ENCODE measurements at places on chromosomes 12 and 14.

DNA sequence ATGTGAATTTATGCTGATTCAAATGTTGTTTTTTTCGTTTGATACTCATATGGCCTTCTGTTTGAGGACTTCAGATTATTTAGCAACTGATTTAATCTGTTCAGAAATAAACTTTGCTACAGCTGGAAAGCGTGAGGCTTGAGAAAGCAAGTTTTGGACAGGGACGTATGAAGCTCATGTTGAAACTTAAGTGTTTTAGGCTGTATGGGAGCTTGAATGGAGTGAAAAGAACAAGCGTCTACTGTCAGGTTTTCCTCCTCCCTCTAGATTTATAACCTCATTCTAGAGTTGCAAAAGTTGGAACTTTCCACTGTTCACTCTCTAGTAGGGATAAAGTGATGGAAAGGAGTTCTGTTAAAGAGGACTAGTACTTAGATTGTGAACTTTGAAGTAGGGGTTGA, 1.0 kb downstream of the PRPF39 start:
- no peak for DNase-seq

DNA sequence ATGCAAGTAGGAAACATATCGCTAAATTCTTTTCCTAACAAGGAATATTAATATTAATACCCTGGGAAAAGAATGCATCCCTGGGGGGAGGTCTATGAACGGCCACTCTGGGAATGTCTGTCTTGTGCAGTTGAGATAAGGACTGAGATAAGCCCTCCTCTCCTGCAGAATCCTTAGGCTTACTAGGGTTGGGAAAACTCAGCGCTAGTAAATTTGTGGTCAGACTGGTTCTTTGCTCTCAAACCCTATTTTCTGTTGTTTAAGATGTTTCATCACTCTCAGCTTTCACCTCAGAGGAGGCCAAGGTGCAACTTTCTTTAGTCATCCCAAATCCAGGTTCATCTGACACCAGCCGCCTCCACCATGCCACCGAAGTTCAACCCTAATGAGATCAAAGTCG, 11.2 kb upstream of the RESF1 start:
- no peak for DNase-seq

DNA sequence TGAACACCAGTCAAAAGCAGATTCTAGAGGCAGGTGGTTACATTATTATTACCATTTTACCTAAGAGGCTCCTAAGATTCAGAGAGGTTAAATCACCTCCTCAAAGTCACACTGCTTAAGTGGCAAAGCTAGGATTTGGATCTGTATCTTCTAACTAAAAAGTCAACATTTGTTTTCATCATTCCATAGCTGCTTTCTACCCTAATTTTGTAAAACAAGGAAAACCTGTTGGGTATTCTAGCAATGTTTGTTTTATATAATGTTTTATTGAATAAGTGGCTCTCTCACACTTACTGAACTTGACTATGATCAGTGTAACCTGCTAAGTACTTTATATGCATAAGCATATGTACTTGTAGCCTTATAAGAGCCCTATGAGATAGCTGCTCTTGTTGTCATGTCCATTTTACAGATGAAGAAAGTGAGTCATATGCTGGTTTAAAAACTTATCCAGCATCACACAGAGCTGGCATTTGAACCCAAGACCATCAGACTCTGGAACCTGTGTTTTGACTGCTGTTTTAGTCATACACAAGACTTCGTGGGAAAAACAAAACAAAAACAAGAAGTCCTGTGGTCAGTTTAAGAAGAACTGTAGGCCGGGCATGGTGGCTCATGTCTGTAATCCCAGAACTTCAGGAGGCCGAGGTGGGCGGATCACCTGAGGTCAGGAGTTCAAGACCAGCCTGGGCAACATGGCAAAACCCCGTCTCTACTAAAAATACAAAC, 31.7 kb upstream of the EVL start:
- DNase-seq, result no peak

DNA sequence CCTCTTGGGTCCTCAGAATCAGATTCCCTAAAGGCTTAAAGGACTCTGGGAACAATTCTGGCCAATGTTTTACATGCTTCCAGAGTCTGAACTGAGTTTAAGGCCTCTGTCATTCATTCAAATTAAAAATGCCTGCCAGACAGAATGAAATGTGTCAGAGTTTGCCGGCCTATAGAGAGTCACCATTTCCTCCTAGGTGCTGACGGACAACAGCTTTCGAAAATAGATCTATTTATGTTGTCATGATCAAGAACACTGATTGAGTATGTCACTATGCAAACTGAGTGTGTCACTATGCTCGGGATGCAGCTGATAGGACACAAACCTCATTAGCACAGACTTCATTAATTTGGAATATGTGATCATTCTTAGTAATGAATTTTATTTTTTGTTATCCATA, 151.4 kb upstream of the TMCC3 start:
- DNase-seq, result no peak

DNA sequence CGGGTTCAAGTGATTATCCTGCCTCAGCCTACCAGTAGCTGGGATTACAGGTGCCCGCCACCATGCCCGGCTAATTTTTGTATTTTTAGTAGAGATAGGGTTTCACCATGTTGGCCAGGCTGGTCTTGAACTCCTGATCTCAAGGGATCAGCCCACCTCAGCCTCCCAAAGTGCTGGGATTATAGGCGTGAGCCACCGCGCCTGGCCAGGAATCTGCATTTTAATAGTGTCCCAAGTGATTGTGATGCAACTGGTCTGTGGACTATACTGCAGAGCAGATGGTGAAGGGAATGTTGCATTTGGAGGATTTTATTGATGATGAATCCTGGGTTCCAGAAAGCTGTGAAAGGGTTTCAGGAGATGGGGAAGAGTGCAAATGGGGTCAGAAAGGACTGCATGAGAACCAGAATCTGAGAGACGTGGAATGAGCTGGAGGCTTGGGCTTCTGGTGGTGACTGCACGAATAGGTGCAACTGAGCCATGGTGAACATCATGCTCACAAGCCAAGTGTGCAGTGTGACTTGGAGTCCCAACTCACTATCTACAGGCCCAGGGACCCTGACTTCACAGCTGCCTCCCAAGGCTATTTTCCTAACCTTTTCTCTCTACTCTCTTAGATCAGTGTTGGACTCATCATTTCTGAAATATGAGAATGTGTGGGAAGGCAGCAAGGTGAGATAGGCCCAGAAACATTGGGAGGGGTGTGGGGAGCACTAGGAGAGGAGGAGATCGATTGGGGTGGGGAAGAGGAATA, 4.5 kb downstream of the RPS26 start:
- no peak for DNase-seq

- DNase-seq, result no peak
Measured at GRCh38 chr14:85156319-85156718, 373.6 kb upstream of the FLRT2 start.

DNA sequence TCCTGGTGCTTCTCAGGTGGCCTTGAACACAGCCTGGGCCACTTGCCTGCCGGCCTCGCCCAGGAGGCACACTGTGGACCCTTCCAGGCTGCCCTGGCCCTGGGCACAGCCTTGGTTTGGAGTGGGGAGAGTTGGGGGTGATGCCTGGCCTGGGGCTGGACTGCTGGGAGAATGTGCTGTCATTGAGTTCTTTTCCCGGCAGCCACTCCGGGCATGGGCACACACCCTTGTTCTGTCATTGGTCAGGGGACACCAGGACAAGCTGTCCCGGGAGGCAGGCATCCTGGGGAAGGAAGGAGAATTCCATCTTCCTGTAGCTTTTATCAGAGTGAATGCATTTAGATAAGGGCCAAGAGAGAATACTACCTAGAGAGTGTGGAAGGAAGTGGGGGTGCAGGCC, 61.8 kb upstream of the RIN3 start:
- no peak for DNase-seq

All from amygdala (tissue), 56 donors.